ENCODE measurements at places on chromosomes 1 and 21.
A peak's percentile ranks its signal among the peaks of the same experiment; 100 is the strongest.

- no peak for DNase-seq
These were observed 12.5 kb downstream of the MX1 start for GRCh38 chr21:41438425-41439113.

DNA sequence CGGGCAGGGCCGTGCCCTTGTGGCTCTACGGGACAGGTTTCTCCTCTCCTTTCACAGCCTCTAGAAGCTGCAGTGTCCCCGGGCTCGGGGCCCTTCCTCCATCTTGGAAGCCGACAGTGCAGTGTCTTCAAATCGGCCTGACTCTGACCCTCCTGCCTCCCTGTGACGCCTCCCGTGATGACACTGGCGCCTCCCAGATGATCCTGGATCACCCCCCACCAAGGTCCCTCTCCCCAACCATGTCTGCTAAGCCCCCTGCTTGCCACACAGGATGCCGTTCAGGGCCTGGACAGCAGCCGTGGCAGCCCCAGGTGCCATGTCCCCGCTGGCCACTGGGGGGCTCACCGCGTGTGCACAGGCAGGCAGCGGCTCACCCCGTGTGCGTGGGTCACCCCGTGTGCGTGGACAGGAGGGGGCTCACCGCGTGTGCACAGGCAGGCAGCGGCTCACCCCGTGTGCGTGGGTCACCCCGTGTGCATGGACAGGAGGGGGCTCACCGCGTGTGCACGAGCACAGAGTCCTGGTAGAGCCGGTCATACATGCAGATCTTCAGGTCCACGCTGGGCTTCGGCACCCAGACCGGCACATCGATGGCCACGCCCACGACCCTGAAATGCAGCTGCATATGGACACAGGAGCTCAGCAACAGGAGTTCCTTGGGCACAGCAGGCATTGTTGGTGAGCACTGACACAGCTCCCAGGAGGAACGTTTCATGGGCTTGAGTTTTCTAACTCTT lies 24.9 kb upstream of the TMEM52 start:
- DNase-seq: peak; percentile 34

- DNase-seq: no peak
These were observed 256.4 kb downstream of the PRDM2 start for GRCh38 chr1:13956393-13956792.

GRCh38 chr21:25638660-25639550 lies at the start of gene JAM2:
TSS of gene JAM2 (plus strand) at chr21:25639258. CDS start at chr21:25639822, 564 bp downstream.
- DNase-seq: peak; percentile 5

DNA sequence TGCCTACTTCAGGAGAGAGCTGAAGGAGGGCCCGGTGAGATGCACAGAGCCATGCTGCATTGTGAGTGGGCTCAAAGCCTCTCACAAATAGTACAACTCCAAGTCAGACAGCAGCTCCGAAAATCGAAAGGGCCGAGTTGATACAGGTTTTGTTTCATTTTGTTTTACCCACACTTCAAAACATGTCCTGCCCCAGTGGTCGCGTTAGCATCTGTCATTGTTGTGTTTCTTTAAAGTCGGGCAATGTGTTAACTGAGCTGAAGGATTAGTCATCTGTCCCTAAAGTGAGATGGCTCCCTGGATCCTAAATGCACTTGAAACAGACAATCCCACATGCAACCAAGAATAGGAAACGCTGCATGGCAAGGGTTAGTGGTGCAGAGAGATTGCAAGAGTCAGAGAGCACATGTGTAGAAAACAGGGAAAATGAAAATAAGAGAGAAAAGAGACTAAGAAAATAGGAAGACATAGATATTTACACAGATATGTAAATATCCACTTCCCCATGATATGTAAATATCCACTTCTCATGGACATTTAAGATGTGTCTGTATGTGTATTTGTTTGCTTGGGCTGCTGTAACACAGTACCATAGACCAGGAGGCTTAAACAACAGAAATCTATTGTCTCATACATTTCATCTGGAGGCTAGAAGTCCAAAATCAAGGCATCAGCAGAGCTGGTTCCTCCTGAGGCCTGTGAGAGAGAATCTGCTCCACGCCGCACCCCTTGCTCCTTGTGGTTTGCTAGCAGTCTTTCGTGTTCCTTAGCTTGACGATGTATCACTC lies 131.4 kb upstream of the RAB4A start:
- DNase-seq: no peak

GRCh38 chr21:42641311-42642218 lies 11.9 kb upstream of the PDE9A start:
- no peak for DNase-seq

- no peak for DNase-seq
These were observed 94.9 kb upstream of the KIF26B start for GRCh38 chr1:245059806-245060424.

GRCh38 chr1:92854101-92854785 lies 22.4 kb downstream of the RPL5 start:
- DNase-seq: no peak

DNA sequence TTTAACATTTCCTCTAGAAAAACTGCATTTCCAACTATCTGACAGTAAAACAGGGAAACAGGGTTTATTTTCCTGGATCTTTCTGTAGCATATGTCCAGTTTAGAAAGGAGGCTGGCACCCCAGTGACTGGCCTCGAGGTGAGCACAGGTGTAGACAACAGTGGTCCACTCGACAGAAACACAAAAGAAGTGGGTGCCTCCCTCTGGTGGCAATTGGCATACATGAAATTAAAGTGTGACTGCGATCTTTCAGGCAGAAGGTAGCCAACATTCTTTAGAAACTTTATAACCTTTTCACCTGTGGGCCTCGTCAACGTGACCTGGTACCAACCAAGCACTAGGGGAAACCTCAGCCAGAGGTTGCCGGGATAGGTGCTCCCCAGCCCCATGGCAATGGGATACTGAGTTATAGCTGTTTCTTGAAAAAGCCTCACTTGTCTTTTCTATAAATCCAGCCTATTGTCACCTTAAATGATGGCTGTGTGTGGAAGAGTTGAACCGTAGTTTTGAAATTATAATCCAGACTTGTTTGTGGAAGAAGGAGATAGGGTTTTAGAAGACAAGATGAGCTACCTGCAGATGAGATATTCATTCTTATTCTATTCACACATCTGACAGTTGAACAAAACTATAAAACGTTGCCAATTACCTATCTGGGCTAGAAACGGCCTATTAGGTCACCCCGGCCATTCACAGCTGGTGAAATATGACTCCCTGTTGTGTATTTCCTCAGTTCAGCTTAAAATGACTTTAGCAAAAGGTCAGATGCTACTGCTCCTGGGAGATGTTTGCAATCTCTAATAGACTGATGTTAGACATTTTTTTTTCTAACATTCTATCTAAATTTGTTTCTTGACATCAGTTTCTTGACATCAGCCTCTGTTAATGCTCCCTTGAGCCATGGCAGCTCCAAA lies 44.3 kb downstream of the PCP4 start:
- no peak for DNase-seq

DNA sequence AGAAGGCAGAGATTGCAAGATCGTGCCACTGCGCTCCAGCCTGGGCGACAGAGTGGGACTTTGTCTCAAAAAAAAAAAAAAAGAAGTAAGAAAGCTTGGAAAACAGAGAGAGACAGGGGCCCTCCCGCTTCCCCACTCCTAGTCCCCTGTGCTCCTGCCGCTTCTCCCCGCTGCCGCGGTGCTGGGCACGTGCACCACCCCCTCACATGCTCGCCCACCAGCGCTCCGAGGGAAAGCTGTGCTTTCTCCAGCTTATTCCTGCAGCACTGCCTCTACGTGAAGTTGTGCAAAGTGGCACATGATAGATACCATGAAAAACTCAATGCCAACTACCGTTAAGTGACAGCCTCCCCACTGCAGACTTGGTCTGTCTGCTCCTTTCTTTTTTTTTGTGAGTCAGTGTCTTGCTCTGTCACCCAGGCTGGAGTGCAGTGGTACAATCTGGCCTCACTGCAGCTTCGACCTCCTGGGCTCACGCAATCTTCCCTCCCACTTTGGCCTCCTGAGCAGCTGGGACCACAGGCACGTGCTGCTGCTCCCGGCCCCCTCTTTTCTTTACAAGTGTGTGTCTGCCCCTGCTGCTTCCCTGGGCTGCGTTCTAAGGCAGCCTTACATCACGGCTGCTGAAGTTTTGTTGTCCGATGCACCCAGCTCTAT lies 15.4 kb downstream of the SLX9 start:
- no peak for DNase-seq

DNA sequence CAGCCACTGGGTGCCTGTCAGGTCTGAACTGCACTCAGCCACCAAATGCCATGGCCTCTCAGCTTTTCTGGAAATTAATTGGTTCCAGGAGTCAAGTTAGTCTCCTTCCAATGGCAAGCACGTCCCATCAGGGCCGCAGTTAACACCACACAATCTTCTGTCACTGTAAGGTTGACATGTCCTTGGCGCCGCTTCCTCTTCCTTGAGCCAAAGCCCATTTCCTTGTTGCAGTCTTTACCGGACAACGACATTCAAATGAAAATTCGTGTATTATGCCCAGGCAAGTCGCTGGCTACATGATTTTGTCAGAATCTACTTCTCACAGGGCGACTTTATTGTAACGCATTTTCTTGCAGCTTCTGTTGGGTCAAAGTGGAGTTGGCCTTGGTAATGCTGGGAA lies 430.6 kb upstream of the KAZN start:
- DNase-seq: no peak

DNA sequence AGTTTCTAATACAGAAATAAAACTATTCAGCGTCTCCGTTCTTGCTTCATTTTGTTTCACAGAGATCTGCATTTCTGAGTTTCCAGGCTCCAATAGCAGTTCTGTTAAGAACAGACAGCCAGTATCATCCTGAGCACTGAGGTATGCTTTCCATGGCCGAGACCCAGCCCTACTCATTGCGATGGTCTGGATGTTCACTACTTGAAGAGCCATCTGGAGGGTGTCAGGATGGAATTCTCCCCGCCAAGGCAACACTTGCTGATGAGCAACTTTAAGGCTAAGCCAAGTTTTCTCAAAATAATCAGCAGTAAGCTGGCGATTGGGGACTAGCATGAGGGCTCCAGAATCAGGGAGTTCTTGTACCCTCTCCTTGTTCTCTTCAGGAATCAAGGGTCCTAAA lies 7.7 kb upstream of the BCL2L15 start:
- no peak for DNase-seq

DNA sequence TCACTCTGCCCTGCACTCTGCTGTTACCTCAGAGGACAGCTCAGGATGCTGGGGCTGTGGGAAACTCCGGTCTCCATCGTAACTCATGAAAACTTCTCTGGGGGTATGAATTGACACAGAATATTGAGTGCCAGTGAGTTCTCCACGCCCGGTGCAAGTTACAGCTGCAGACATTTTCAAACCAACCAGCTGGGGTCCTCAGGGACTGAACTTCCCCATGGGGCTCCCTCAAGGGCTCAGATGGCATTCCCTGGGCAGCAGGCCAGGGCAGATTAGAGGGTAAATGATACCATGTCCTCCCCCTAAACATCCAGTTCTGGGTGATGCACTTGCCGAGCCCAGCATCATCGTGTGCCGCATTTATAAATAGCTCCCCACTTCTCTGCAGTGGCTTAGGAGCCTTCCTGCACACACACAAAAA lies 27.8 kb upstream of the CCSAP start:
- no peak for DNase-seq

DNA sequence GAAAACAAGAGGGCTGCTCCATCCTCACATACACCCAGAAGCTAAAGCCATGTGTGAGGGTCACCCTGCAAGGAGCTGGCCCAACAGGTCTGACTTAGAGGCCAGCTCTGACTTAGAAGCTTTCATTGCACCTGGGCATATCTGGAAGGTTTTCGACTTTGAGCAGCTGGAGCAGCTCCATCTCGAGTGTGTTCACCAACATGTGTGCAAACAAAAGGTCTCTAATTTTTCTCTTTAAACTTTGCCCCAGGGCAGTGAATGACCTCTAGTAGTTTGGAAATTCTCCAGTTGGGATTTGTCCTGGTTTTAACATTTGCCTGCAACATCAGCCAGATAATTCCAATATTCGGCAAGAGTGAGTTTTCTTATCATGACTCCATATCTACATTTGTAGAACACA lies 108.3 kb downstream of the TNR start:
- no peak for DNase-seq

GRCh38 chr1:55140546-55140983 lies 74.6 kb downstream of the USP24 start:
- DNase-seq: peak; percentile 82

GRCh38 chr1:79042117-79042516 lies 35.6 kb upstream of the ADGRL4 start:
- DNase-seq: no peak

DNA sequence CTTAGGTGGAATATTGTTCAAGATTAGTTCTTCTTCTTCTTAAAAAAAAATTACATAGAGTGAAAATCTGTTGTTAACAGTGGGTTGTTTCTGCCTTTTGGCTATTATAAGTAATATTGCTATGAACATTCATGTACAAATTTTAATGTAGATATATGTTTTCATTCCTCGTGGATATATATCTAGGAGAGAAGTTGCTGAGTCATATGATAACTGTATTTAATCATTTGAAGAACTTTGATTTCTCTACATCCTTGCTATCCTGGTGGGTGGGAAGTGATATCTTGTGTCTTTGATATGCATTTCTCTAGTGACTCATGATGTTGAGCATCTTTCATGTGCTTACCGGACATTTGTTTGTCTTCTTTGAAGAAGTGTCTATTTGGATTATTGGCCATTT lies 29.9 kb downstream of the MAST2 start:
- DNase-seq: no peak

GRCh38 chr1:200184196-200184595 lies 156.7 kb downstream of the NR5A2 start:
- no peak for DNase-seq

DNA sequence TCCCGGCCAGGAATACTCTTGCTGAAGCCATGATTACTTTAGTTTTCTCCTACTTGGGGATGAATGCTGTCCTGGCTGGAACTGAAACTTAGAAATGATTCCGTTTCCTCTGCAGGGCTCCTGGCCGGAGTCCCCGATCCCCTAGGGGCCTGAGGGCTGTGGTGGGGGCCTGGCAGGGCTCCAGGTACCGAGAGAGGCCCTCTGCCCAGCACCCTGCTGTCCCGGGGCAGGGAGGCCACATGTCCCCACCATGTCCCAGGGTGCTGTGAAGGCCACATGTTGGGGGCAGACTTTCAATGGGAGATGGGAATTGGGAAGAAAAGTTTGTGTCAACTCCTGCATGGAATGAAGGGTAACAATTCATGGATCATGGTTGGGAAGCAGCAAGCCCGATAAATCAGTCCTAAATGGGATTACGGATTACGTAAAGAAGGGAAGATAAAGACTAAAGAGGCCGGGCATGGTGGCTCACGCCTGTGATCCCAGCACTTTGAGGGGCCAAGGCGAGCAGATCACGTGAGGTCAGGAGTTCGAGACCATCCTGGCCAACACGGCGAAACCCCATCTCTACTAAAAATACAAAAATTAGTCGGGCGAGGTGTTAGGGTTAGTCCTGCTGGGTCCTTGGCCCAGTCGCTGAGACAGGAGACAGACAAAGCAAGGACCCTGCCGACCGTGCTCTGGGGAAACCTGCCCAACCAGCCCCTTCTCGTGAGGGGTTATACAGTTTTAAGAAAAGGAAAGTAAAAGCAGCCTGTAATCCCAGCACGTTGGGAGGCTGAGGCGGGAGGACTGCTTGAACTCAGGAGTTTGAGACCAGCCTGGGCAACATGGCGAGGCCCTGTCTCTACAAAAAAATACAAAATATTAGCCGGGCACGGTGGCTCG lies 37.6 kb downstream of the MORN1 start:
- no peak for DNase-seq

Measured in CD4-positive, alpha-beta T cell treated with Interleukin-4 for 4 hours (primary cell).